ENCODE measurements at places on chromosomes 13 and 19.

GRCh38 chr13:33402975-33403374 lies 117.4 kb upstream of the STARD13 start:
- no peak for DNase-seq

- no peak for DNase-seq
Observed at GRCh38 chr19:40521276-40521675, 54.5 kb downstream of the SPTBN4 start.

DNA sequence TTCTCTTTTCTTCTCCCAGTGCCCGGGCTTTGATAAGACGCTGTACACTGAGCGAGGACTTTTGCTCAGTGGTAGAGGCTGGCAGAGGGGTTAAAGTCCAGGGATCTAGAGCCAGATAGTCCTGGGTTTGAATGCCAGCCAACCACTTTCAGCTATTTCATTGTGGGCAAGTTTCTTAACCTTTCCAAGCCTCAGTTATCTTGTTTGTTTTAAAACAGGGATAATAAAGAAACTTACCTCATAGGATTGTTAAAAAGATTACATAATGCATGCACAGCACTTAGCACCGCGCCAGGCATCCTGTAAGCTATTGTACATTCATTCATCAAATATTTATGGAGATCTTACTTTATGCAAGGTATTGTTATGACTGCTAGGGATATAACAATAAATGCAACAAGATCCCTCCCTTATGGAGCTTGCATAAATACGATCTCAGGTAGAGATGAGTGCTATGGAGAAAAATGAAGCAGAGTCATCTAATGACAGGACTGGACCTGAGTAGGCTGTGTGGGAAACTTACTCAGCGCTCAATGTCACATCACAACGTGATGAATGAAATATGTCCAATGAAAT lies 70.8 kb downstream of the LNX2 start:
- DNase-seq = no peak

DNA sequence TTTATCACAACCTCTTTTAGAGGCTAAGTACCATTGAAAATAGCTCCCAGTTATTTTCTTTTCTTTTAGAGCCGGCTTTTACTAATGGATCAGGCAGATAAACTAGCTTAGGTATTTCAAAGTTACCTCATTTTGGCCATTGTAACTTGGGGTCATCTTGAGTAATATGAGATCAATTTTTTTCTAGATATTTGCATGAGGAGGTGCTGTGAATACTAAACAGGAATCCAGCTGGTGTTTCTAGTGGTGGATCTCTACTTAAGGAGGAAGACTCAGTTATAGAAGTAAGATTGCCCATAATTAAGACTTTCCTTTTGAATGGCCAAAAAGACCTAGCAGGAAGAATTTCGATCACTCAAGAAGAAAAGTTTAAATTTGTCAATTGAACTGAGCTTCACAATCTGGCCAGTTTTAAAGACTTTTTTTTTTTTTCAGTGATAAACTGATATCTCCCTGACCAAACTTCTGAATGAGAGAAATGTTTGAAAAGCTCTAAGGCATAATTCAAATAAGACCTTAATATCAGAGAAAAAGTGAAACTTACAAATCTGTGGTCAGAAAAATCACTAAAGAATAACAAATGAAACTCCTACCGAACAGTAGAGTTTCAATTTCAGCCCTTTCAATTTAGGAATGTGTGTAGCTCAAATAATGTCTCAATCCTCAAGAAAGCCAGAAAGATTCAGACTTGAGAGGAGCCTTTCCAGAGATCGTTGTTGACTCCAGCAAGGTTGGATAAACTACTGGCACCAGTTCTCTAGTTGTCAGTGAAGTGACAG lies 11.6 kb upstream of the NAA16 start:
- DNase-seq = no peak

GRCh38 chr19:46821512-46822409 lies 28.9 kb downstream of the AP2S1 start:
- no peak for DNase-seq

DNA sequence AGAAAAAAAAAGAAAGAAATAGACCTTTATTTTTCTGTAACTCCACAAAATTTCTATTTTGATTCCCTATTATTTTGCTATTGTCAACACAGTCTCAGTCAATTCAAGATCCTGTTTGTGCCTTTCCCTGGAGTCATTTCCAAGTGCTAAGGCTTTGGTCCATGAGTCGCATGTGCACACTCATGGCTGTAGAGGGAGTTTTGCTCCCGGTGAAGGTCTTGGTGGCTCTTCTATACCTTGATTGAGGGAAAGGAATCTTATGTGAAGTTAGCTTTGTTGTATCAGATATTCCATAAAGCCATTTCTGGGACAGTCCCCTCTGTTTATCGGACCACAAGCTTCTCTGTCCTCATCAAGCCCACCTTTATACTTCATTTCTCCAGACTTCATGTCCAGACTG lies 58.7 kb upstream of the ALOX5AP start:
- DNase-seq = peak; percentile 50

- no peak for DNase-seq
Observed at GRCh38 chr19:38283271-38283670, 18.9 kb downstream of the SPINT2 start.

- DNase-seq = no peak
Observed at GRCh38 chr19:8150998-8151766, 1.8 kb upstream of the FBN3 start.

GRCh38 chr13:105196052-105196451 lies 1339.4 kb downstream of the EFNB2 start:
- DNase-seq = peak; percentile 80

All from fibroblast of upper back skin (primary cell).